ENCODE measurements at places on chromosomes 5 and 9.
A peak's percentile ranks its signal among the peaks of the same experiment; 100 is the strongest.

GRCh38 chr9:93088656-93089015, 7.4 kb upstream of the CARD19 start:
- no peak for DNase-seq

DNA sequence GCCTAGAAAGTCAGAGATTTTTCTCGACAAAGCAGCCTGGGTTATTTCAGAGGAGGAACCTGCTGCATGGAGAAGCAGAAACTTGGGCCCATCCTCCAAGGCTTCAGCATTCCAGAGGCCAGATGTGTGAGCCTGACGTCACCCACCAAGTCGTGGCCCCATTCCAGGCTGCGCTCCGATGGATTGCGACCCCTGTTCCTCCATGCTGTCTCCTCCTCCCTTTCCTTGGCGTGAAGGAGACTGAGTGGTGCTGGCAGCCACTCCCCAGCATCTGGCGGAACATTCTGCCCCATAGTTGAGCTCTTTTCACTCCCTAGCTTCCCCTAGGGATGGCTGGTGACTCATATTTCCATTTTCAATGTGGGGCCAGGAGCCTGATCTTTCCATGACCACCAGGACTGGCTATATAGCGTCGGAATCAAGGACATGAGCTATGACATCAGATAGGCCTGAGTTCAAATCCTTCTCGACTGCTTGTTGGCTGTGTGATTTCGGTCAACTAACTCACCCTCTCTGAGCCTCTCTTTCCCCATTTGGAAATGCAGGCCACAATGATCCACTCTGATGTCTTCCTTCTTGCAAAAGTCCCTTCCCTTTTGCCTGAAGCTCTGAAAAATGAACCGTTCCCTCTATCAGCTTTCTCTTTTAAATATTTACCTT, 24.5 kb upstream of the DUSP1 start:
- DNase-seq: no peak

GRCh38 chr9:27939186-27939585, 365.9 kb upstream of the C9orf72 start:
- DNase-seq: no peak

GRCh38 chr9:116151966-116152381, 1.6 kb upstream of the PAPPA start:
- DNase-seq: no peak

DNA sequence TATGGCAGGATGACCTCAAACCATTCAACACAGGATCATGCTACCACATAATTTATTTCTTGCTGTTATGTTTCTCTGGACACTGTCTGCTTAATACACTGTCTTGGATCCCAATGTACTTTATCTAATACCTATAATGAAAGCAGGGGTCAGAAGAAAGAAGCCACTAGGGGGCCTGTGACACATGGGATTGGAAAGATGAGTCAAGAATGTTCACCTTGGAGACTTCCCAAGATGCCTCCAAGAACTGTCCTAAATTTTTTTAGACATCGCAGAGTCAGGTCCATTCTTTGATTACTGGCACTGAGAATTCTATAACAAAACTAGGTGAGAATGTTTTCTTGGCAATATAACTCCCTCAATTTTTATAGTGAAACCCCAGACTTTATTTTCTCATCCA, 305.8 kb upstream of the SMARCA2 start:
- DNase-seq: no peak

DNA sequence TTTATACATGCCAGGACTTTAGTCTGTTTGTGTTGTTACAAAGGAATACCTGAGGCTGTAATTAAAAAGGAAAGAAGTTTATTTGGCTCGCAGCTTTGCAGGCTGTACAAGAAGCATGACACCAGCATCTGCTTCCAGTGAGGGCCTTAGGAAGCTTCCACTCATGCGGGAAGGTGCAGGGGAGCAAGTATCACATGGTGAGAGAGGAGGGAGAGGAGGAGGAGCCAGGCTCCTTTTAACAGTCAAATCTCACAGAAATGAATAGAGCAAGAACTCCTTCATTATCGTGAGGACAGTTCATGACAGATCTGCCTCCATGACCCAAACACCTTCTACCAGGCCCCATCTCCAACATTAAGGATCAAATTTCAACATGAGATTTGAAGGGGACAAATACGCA, 18.7 kb upstream of the C5orf46 start:
- no peak for DNase-seq

DNA sequence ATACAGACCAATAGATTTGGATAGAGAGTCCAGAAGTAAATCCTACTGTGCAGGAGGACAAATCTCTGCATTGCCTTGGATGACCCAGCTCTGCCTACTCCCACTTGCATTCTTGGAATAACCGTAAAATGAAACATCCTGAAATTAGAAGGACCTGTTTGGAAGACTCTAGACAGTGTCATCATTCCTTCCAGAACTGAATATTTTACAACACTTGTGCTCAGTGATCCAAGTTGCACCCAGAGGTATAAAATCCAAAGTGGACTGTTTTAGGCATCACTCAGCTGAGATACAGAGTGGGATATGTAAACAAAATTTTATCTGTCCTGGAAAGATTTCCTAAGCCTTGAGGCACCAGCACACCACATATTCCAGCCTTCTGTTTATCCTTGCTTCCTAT, 43.7 kb downstream of the OR2Y1 start:
- no peak for DNase-seq

DNA sequence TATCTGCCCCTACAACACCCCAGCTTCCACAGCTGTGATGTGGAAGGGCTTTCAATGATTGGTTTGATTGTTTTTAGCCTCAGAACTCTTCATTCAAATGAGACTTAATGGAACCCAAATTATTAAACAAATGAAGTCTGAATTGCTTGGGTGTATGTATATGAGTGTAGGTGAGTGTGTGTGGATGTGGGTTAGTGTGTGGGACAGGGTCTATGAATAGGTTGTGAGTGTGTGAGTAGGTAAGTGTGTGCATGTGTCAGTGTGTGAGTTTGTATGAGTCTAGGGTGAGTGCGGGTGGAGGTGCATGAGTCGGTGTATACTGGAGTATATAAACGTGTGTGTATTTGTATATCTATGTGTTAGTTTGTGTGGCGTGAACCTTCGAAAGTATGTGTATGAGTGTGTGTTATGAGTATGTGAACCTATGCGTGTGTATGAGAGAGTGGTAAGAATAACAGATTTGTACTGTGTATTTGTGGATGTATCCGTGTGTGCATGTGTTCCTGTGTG, 26.9 kb downstream of the COL15A1 start:
- DNase-seq: no peak

DNA sequence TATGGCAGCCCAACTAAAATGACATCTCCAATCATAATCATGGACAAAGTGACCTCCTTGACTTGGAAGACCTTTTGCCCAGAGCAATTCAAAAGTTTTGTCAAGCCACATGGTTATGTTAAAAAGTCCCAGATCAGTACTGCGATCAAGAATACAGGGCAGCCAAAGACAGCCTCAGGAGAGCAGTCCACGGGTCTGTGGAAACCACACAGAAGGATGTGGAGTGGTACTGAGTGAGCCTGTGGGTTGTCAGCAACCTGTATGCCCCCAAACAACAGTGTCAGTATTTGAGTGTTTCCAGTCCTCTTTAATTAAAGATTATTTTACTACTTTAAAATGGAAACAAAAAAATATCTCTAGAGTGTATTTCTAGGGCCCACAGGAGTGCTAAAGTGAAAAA, 345.4 kb upstream of the EFNA5 start:
- no peak for DNase-seq

GRCh38 chr5:81212211-81212751, 20.8 kb upstream of the CKMT2 start:
- DNase-seq: no peak

- DNase-seq: no peak
Measured at GRCh38 chr5:92861531-92862285, 719.3 kb downstream of the NR2F1-AS1 start.

DNA sequence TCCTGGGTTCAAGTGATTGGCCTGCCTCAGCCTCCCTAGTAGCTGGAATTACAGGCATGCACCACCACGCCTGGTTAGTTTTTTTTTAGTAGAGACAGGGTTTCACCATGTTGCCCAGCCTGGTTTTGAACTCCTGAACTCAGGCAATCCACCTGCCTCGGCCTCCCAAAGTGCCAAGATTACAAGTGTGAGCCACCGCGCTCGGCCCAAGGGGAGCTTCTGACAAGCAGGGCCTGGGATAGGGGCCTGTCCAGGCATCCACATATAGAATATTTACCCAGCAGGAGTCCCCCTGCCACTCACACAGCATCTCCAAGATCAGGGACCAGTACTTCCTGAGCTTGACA, 10.1 kb downstream of the IRF1 start:
- DNase-seq: no peak

- no peak for DNase-seq
Measured at GRCh38 chr9:78590068-78590467, 293.1 kb downstream of the PSAT1 start.

- no peak for DNase-seq
Measured at GRCh38 chr5:92313385-92313784, 930.3 kb upstream of the ARRDC3 start.

GRCh38 chr5:9460885-9461645, 84.8 kb downstream of the SEMA5A start:
- no peak for DNase-seq

DNA sequence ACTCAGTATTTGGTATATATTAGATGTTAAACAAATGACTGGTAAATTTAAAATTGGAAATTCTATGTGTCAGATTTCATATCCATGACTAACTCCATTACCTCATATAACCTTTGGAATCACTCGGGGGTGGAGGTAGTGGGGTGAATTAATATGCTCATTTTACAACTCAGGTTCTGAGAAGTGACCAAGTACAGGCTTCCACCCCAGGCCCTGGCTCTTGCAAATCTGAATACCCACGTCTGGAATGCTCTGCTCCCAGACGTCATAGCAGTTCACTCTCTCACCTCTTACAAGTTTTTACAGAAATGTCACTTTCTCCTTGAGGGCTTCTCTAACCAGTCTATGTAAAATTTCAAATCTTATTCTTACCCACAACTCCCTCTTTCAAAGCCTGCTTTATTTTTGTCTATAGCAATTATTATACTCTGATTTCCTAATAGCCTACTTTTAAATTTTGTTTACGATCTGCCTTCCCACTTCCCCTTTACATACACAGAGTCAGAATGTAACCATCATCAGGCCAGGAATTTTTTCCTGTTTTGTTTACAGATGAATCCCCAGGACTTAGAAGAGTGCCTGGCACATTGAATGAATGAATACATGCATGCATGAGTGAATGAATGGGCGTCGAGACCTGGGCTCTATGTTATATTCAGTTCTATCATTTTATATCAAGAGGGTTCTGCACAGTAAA, 134.1 kb upstream of the IFNE start:
- DNase-seq: no peak

- DNase-seq: no peak
Measured at GRCh38 chr5:58462623-58463230, 2.8 kb upstream of the PLK2 start.

GRCh38 chr9:72696511-72696910, 175.1 kb downstream of the TMC1 start:
- DNase-seq: no peak

- no peak for DNase-seq
Measured at GRCh38 chr9:133202145-133202513, 6.9 kb downstream of the OBP2B start.

DNA sequence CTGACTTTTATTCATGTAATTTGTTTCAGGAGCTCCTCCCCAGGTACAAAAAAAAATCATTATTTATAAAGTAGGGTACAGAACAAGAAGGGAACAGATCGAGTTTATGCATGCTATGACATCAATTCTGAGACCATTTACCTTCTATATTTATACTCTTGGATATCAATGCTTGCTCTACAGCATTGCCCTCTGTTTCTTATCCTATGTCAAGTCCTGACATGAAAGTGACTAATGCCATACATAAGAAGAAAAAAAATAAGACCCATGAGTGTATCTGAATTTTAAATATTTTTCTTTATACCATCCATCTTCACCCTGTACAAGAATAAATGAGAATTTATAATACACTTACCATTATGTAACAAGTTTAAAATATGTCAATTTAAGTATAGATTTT, 2016.3 kb upstream of the CDH9 start:
- DNase-seq: no peak

DNA sequence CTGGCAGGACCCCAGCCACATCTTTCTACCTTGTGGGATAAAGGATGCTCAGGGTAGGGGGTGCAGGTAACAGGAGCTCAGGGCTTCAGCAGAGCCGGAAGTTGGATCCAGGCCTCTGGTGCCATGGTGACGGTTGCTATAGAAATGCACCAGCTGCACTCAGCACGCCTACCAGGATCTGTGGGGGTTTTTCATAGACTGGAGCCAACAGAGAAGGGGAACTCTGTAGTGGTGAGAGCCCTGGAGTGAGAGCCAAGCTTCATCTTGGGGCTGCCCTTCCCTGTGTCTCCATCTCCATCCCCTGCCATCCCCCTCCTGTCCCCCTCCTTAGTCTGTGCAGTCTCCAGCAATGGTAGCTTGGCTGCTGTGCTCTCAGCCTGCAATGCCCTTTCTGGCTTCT, 27.5 kb upstream of the BOD1 start:
- no peak for DNase-seq

DNA sequence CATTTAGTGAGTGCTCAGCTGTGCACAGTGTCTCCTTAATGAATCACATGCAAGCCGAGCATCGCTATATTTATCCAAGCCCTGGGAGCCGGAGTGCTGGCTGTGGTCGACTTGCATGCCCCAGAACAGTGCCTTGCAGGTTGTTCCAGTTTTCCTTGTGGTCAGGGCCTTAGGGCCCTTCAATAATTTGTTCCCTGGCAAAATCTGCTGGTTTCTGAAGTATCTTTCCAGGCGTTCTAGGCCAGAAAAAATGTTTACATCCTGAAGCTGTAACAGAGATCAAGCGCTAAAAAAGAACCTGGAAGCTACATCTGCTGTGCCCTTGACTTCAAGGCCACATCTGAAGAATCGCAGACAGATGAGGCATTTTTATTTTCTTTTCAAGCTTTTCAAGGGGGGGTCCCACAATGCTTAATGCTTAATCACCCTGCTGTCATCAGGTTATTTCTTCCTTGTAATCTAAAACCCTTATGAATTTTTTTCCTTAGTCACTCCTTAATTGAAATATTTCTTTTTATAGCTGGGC, 105.8 kb downstream of the DOCK2 start:
- no peak for DNase-seq

DNA sequence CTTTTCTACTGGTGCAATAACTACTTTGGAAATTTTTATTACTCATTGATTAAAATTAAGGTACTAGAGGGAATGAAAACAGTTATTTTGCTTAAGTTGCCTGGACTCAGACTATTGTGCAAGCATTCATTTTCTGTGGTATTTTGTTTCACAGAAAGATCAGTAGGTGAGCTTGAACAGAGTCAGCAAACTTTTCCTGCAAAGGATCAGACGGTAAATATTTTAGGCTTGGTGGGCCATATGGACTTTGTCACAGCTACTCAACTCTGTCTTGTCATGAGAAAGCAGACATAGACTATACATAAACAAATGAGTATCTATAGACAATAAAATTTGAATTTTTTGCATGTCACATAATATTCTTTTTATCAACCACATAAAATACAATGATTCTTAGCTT, 1036.4 kb downstream of the NR2F1-AS1 start:
- DNase-seq: no peak

GRCh38 chr9:124869986-124870560, 8.1 kb downstream of the ARPC5L start:
- DNase-seq: peak; percentile 79

DNA sequence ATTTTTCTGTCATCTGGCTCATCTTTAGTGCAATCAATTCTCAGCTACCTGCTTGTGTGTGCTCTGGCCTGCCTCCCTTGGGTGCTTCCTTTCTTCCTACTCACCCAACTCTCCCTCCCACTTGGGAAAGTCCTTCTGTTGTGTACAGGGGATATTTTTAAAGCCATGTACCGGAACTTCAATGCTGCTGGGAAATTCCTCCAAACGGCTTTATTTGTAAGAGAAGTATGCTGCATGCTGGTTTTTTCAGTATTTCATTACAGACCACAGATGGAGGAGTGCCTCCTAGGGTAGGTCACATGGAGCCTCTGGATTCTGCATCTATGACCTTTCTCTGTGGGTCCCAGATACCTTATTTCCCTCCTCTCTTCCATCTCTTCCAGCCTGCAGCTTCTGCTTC, 5.4 kb upstream of the HMHB1 start:
- no peak for DNase-seq
